Ascending aorta (tissue), 2 donors: ENCODE measurements at places on chromosomes 5 and 9. TPM values are rescaled to one million over a fixed set of nuclear protein-coding genes. Genes with fewer than 3 reads are reported as not detected.

The MAN1B1 gene
- 85.3 TPM for total RNA-seq

The MARCHF6 gene
- total RNA-seq: 47.0 TPM

The IFNE gene
- not detected for total RNA-seq

The YTHDC2 gene
- total RNA-seq: 8.3 TPM

The ZNF367 gene
- total RNA-seq: 3.9 TPM

The MARCHF11 gene
- total RNA-seq: not detected

The PAEP gene
- not detected for total RNA-seq

The UBE2QL1 gene
- 0.85 TPM for total RNA-seq

The LCP2 gene
- 9.3 TPM for total RNA-seq

The OBP2B gene
- not detected for total RNA-seq

The C5orf52 gene
- not detected for total RNA-seq

The TAF11L9 gene
- not detected for total RNA-seq

The MEF2C gene
- 138 TPM for total RNA-seq

The SLC45A2 gene
- not detected for total RNA-seq

The GABRP gene
- total RNA-seq: 0.43 TPM

The BSPRY gene
- total RNA-seq: not detected

The DDX46 gene
- total RNA-seq: 84.1 TPM

The AK1 gene
- 64.5 TPM for total RNA-seq

The RPL35 gene
- 2,123 TPM for total RNA-seq

The MAMDC2 gene
- total RNA-seq: 3.4 TPM

The IFNB1 gene
- not detected for total RNA-seq

The PDCD1LG2 gene
- 1.1 TPM for total RNA-seq

The LCN9 gene
- total RNA-seq: not detected

The PDGFRB gene
- 341 TPM for total RNA-seq

The HTR1A gene
- total RNA-seq: not detected

The NRG2 gene
- total RNA-seq: 12.8 TPM

The PHF24 gene
- not detected for total RNA-seq

The FOXD1 gene
- 7.1 TPM for total RNA-seq

The MUSK gene
- total RNA-seq: not detected

The MARCHF3 gene
- 22.6 TPM for total RNA-seq

The CSF1R gene
- total RNA-seq: 70.9 TPM

The CCNB1 gene
- total RNA-seq: 16.0 TPM

The FLT4 gene
- total RNA-seq: 53.5 TPM

The TMEM171 gene
- not detected for total RNA-seq

The FRMD3 gene
- 8.5 TPM for total RNA-seq

The SPINK9 gene
- total RNA-seq: not detected

The IL3 gene
- total RNA-seq: not detected

The KCNIP1 gene
- total RNA-seq: not detected

The CCDC183 gene
- not detected for total RNA-seq

The C5orf58 gene
- not detected for total RNA-seq
